ENCODE measurements at places on chromosomes 2 and 18.
A peak's percentile ranks its signal among the peaks of the same experiment; 100 is the strongest.

DNA sequence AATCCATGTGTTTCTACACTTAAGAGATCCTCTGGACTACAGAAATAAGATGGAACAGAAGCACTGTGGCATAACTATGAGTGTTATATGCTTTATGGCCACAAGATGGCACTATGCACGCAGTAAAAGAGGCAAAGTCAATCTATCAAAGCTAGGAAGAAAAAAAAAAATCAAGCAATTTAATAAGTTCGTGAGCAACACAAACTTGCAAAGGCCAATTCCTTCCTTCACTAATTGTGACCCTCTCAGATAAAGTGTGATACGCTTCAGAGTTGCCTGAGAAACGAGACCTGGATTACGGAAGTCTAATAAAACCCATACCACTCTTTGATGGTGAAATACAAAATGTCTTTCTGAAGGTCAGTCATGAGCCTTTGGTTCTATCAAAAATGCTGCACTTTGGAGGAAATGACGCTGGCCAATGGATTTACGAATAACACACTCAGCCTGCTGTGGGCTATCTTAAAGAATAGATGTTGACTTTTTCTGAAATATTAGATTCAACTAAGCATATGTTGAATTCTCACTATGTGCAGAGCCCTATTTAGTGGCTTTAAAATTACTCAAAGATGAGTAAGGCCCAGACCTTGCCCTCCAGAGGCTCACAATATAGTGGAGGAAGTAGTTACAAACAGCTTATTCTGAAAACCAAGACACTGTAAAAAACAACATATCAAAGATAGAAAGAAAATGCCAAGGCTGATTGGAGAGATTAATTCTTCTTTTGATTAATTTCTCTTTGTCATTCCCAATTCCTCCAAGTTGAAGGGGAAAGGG lies 35.5 kb upstream of the TTR start:
- DNase-seq: peak; percentile 32

DNA sequence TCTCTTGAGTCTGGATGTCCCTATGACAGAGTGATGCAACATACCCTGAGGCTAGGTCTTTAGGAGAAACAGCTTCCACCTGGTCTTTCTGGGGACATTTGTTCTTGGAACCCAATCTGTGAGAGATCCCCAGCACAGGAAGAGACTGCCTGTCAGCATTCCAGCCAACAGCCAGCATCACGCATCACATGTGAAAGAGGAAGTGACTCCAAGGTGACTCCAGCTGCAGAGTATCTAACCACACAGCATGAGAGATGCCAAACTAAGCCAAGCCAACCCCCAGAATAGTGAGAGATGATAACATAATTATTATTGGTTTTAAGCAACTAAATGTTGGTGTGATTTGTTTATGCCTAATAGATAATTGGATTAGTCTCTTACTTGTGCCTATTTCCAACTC lies 35.7 kb downstream of the C18orf63 start:
- no peak for DNase-seq

DNA sequence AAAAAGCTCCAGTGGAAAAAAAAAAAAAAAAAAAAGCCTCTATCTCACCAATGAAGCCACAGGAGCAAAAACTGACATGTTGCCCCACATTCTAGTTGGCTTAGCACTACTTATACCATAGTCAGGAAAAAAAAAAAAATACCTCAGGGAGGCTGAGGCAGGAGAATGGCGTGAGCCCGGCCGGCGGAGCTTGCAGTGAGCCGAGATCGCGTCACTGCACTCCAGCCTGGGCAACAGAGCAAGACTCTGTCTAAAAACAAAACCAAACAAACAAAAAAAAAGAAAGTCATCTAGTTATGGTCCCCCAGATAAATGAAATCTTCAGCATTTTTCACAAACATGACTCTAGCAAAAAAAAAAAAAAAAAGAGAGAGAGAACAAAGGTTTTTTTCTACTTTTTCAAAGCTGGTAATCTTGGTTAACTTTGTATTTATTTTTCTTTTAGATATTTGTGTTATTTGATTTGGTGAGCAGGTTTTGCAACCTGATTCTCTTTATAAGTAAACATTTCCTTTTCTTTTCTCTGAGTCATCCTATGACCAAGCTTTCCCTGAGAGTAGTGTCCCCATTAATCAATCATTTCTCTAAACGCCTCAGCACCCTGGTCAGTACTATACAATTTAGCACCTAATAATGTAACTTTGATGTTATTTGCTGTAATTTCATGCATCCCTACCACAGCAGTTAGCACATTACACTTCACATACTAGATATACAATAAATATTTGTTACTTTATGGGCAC lies 273.7 kb upstream of the PIK3C3 start:
- DNase-seq: no peak

- DNase-seq: no peak
Observed at GRCh38 chr2:211744379-211744778, 794.2 kb downstream of the ERBB4 start.

GRCh38 chr2:17327649-17328048 lies 190.6 kb downstream of the RAD51AP2 start:
- no peak for DNase-seq

- DNase-seq: peak; percentile 67
Observed at GRCh38 chr2:176454893-176455815, 185.9 kb downstream of the MTX2 start.

DNA sequence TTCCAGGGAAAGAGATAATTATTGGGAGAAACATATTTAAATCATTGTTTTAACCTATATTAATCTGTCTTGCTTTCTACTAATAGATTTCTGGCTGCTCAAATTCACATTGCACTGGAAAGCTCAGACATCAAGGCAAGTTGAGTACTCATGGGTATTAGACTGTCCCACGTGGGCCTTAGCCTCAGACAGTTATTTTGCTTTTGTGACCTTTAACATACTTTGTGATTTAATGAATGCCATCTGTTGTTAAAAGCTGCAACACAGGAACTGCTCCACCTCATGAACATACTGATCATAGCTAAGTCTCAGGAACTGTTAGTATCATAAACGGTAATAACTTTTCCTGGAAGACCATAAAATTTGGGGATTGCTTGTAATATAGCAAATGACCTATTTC lies 2.7 kb upstream of the LCT start:
- DNase-seq: no peak

DNA sequence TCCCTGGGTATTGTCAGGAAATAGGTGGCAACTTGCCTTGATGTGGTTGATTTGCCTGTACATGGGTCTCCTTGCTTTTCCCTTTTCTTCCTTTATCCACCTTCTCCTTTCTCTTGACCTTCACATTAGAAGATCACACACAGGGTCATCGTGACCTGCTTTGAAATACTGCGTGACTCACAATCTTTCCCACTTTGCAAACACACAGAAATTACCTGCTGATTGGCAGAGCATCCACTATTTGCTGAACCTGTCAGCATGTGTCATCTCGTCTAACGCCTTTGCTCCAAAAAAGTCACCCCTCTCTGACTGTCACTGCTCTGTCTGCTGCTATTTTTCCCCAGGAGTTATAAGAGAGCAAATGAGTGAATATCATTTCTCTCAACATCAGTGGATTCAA lies 60.8 kb downstream of the MYO3B start:
- DNase-seq: no peak

GRCh38 chr2:186422226-186422625 lies 63.8 kb upstream of the ZC3H15 start:
- no peak for DNase-seq

DNA sequence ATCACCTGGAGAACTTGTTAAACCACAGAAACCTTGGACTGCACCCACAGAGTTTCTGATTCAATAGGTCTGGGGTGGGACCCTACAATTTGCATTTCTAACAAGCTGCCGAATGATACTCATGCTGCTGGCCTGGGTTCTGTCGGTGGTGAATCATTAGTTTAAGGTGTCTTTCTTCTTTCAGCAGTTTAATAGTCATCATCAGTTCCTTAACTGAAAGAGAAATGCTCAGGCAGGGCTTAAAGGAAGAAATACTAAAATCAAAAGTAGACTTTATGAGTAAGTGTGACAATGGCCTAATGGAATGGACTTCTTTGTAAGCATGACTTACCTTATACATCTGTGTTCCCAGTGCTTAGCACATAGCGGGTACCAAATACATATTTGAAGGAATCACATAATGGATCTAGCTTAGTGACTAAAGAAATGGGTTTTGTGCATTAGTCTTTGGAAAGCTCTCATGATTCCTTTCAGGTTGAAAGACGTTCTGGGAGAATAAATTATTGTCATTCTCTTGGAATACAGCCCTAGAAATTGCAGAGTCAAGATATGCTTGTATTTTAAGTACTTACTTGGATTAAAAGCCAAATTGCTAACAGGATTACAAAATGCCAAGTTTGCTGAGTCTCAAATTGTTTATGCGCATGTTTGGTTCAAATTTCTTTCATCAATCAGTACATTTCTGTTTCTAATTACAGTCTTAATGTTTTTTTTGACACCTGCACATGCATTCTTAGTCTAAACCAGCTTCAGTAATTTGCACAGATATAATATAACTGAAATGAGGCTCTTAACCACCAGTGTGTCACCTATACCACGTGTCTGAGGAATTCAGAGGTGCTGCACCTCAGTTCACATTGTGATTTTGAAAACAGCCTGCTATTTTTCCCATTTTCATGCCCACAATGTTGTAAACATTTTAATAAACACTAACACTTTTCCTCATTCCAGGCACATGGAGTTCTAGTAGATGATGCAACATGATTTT lies 220.3 kb upstream of the NRP2 start:
- DNase-seq: no peak

DNA sequence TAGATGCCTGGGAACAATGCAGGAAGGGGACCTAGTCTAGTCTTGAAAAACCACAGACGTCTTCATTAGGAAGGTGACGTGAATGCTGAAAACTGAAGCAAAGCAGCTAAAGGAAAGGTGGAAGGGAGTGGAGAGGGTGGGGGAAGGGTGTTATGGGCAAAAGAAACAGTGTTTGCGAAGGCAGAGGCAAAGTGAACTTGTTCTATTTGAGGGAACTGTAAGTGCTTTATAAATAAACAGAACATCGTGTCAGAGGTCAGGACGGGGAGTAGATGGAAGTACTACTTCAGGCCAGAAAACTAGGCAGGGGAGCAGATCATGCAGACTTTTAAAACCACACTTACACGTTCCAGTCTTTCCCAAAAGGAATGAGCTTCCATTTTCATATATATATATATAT lies 57.8 kb downstream of the FASTKD2 start:
- no peak for DNase-seq

DNA sequence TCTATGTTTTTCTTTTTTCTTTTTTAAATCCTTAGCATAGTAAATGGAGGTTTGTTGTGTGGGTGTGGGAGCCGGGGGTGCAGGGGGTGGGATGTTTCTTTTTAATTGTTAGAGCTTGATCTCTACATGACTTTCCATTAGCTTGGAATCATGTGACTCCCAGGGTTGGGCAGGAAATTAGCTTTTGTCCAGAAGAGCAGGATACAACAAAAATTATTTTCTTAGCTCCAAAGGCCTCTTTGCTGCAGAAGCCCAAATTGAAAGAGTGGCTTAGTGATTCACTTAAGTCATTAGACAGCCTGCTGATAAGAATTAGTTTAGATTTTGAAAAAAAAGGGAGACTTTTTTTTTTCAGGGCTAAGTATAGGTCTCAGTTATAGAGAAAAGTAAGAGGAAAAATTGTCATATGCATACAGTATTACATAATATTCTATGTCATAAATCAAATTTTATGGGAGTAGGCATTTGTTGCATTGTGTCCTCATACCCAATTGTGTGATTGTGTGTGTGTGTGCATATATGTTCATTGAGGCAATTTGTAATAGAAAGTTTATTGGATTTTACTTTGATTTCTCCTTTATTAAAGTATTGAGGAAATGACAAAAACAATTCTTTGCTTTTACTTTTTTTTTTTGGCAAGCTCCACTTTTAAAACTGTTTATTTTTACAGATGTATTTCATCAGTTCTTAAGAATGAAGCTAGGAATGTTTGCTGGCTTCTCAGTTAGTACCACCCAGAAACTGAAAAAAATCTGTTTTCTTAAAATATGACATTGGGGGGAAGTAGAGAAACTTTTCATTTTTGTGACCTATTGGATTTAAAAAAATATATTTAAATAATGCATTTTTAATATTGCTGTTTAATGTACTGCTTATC lies 47.4 kb downstream of the TSPYL6 start:
- no peak for DNase-seq

GRCh38 chr2:176628438-176628837 lies 359.2 kb downstream of the MTX2 start:
- no peak for DNase-seq

DNA sequence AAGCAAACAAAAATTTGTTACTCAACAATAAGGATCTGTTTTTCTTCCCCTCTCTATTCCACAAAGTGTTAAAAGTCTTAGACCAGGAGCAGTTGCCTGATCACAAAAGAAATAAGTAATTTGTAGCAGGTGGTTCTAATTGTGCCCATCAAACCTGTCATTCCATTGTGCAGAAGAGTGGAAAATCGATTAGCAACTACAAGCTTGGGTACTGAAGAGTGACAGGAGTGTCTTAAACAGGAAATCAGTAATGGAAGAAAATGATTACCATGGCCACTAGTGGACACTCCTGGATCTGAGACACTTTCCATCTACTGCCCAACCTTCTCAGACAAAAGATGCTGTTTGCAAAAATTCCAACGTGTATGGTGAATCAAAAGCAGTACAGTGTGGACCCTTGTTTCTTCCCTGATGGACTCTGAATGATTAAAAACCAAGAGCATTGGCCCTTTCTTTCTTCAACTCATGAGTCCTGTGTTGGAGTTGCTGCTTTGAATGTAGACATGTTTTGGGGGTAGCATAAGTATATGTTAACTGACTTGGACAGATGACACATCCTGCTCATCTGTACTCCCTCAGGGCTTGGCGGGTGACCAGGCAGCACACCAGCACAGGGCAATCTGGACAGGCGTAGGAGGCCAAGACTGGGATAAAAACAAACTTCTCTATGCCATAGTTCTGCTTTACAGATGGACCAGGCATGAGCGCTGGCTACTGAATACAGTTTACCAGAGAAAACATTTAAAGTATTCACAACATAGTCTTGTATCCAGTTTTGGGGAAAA lies 51.9 kb downstream of the PLA2R1 start:
- DNase-seq: no peak

DNA sequence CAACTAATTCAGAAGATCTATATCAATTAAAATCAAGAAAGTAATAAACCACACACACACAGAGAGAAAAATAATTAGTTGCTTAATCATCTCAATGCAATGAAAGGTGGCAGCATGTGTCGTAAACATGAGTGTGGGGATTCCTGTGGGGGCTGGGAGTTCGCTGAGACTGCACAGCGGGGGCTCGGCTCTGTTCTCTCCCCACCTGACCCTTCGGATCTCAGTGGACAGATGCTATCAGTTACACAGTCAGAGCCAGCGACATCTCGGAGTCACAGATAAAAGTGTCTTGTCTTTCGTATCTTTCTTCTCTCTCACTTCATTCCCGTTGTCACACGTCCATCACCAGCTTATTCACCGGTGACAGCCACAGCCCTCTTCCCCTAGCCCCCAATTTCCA lies 37.1 kb downstream of the COLEC12 start:
- DNase-seq: no peak

GRCh38 chr2:62304429-62305417 lies 108.8 kb downstream of the B3GNT2 start:
- no peak for DNase-seq

Data from activated CD4-positive, alpha-beta T cell treated with anti-CD3 and anti-CD28 coated beads, Interleukin-2, amount 50 U/mL, for 24 hours (primary cell).